ENCODE measurements at places on chromosomes 16 and 17.

GRCh38 chr16:50862818-50863643 is 121.1 kb downstream of the CYLD start:
- no peak for DNase-seq

GRCh38 chr16:1828645-1829410 is 1.8 kb downstream of the FAHD1 start:
- DNase-seq: no peak

DNA sequence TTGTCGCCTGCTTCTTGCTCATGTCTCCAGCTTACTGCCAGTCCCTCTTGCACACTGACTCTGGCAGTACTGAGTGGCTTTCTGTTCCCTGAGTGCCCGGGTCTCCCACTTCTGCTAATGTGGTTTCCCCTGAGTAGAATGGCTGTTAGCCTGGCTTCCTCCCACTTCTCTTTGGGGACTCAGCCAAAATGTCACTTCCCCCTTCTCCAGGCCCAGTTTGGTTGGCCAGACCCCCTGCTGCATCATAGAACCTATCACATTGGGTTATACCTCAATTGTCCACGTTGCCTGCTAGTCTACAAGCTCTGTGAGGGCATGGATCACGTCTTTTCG is 304.4 kb downstream of the HS3ST3B1 start:
- no peak for DNase-seq

DNA sequence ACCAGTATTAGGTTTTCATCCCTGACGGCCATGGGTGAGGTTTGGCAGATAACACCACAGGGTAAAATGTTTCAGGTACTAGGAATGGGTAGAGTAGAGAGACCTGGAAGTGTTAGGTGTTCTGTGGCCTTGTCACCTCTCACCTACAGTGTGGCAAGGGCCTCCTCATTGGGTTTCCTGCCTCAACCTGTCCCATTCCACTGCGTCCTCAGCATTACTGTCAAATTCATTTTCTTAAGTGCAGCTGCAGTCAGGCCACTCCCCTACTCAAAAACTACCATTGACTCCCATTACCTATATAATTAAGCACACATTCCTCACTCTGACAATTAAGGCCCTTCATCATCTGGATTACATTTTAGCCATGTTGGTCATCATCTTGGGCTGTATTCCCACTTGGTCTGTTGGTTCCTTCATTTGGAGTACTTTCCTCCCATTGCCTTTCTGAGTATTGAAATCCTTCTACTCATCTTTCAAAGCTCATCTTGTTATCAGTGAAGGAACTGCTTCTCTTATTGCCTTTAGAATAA is 64.5 kb downstream of the NUP88 start:
- no peak for DNase-seq

DNA sequence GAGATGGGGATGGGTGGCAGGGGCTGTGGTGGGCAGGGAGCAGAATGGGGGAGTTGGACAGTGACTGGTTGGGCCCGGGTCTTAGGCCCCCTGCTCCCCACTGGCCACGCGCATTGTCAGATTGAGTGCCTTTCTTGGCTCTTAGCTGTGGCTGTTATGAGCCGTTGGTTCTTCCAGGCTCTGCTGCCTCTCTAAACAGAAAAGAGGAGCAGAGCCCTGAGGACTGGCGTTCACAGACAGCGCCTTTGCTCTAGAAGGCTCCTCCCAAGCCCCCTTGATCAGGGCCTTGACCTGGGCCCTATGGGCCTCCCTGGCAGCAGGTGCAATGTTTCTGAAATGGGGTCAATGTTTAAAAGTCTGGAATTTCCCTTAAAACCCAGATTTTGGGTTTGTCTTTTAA is 14.8 kb upstream of the NUDT16L1 start:
- DNase-seq: no peak

DNA sequence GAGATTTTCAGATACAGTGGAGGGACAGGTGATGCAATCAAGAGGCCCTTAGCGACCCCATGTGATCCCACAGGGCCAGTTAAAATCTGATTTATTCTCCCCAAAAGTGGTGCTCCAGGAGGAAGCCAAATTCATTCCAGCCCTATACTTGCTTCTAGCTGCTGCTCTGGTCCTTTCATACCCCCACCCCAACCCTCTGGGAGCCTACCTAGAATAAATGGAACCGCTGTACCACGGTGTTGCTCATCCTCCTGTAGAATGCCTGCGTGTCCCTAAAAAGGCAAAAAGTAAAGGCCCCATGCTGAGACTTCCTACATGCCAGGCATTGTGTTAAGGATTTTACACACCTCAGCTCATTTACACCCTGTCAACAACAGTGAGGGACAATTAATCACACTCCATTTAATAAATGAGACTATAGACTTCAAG is 2.0 kb upstream of the RASL10B start:
- DNase-seq: no peak

DNA sequence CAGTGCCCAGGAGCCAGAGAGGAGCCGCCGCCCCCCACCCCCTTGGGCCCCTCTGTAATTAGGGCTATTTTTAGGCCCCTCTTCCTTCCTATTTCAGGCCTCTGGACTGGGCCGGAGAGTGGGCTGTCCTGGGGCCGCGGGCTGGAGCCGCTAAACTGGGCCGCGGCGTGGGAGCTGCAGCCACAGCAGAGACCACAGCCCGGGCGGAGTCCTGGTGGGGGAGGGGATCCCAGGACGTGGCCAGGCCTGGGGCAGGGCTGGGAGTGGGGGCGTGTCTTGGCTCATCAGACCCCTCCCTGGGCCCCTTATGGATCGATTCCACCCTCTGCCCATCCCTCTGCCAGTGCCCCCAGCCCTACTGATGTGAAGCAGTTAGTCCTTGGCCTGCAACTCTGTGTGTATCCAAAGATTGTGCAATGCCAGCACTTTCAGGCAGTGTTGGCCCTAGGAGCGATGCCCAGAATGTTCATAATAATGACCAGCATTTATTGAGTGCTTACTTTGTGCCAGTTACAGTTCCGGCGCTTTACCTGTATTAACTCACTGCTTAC is 15.0 kb upstream of the TAC4 start:
- DNase-seq: no peak

- DNase-seq: no peak
Observed at GRCh38 chr16:50669741-50670140, 11.4 kb downstream of the SNX20 start.

- DNase-seq: no peak
Observed at GRCh38 chr17:82831818-82832200, 8.0 kb downstream of the ZNF750 start.

DNA sequence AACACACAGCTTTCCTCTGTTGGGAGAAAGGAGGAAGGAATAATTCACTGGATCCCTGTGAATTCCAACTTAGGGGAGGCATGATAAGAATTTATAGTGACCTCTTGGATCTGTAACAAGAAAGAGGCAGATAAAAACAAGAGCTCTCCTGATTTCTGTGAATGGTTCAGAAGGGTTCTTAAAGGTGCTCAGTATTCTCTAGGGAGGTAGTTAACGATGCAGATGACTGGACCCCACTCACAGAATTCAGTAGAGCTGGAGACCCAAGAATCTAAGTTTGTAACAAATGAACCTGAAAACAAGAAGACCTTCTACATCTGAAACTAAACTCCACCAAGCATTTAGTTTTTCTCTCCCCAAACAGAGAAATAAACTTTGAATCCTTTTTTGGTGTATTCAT is 8.6 kb downstream of the ZNRF1 start:
- no peak for DNase-seq

DNA sequence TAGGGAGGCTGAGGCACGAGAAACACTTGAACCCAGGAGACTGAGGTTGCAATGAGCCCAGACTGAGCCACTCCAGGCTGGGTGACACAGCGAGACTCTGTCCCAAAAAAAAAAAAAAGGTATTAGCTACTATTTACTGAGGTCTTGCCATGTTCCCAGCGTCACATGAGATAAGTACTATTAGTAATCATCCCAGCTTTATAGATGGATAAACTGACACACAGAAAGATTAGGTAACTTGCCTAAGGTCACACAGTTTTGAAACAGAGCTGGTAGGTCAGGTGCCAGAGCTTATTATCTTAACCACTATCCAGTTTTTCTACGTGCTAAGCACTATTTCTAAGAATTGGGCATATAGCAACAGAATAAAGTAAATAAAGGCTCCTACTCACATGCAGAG is 51.6 kb downstream of the TEX14 start:
- DNase-seq: no peak

DNA sequence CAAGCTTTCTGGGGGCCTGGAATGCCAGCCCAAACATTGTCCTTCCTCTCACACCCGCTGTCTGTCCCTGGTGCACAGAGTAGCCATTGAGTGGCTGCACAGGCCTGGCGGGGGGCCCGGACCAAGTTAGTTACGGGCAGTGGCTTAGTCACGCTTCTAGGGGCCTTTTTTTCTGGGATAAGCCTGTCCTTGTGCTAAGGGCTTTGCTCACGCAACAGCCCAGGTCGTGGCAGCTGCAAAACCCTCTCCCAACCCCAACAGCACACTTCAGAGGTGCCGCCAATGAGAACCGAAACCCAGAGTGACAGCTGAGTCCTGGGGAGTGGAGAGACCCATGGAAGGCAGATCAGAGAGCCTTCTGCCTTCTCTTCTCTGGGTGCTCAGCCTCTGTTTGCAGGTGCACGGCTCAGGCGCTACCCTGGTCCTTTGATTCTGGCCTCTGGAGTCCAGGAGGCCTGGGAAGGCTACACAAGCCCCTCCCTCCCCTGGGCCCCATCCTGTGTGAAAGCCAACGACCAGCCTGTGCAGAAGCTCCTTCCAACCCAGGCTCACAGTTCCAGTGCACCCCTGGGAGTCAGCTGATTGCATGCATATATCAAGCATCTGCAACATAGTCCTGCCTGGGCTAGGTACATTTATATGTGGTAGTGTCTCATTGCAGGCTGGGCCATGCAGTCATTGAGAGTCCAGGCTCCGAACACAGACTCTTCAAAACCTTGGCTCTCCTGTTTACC is 9.1 kb downstream of the WSCD1 start:
- no peak for DNase-seq

DNA sequence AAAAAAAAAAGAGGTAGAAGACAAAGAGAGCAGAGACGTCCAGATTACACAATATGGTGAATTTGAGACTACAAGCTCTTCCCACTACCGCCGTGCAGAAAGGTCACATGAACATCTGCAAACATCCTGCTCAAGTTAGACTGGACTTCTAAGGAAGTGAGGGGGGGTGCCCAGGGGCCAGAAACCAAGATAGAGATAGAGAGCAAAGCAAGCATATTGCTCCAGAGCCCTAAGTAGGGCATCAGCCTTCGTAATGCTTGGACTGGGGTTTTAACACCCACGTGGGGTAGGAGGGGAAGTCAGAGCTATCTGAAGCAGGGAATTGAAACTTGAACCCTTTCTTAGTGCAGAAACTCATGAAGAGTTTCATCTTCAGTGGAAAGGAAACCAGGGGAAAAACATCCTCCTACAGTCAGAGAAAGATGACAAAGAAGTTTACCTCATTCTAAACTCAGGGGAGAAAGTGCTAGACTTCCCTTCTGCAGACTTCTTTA is 8.7 kb downstream of the CLEC19A start:
- DNase-seq: peak; percentile 69

- DNase-seq: no peak
Observed at GRCh38 chr16:85098565-85098964, 13.7 kb downstream of the CIBAR2 start.

- DNase-seq: no peak
Observed at GRCh38 chr16:48682971-48683370, 73.0 kb upstream of the N4BP1 start.

DNA sequence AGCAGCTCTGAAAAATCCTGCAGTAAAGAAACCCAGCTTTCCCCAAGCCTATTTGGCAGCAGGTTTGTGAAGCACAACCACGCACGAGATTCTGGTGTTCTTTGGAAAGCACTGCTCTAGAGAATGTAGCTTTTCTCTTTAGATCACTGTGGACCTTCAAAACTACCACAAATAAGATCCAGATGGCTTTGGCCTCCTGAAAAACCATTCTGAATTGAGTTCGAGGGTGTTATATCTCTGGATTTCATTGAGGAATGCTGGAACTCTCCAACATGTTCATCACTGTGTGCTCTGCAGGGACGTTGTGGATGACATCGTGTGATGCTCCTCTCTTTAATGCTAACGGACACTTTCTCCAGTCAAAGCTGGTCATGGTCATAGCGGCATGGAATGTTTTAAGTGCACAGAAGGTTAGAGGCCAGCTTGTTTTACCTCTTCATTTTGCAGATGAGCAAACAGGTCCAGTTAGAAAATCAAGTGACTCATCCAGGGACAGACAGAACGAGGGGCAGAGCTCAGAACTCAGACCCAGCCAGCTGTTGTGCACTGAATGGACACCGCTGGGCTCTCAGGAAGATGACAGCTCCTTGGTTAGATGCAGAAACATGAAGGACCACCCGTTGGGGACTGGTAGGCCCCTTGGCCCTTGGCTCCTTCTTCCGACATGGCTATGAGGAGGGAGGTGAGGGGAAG is 37.2 kb downstream of the CCDC42 start:
- DNase-seq: no peak

DNA sequence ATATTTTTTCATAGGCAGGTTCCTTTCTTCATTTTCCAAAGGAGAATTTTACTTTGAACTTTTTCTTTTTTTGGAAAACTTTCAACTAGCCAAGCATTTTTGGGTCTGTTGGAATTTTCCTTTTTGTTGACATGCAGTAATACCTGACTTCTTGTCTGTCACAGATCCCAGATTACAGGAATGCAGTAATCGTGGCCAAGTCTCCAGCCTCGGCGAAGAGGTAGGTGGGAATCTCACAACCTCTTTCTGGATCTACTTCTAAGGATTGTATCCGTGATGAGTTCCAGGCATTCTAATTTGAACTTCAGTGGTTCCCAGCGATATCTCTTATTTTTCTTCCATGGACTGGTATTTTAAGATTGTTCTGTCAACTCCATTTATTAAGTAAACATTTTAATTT is 31.7 kb downstream of the PRPSAP2 start:
- no peak for DNase-seq

DNA sequence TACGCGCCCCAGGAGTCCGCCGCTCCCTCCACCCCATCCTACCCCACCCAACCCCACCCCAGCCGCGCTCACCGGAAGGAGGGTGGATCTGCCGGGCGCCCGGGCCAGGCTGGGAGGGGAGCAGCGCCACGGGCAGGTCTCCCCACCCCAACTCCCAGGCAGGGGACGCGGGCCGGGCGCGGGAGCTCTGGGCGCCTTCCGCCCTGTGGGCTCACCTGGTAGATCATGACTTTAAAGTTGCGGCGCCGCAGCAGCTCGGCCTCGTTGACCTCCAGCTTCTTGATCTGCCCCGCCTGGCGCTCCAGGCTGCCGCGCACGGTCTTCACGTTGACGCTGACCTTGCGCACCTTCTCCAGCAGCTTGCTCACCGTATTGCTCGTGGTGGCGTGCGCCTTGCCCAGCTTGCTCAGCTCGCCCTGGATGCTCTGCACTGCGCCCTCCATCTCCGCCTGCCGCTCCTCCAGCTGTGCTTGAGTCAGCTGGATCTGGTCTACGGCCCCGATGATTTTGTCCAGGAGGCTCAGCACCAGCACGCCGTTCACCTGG is 571 bp downstream of the CAVIN1 start:
- peak; percentile 44 for DNase-seq
